ENCODE measurements at places on chromosomes 1 and 21. TPM values are rescaled to one million over a fixed set of nuclear protein-coding genes. Genes with fewer than 3 reads are reported as not detected.

Gene PRCC
- 47.1 TPM for total RNA-seq

Gene GSTM5
- 12.6 TPM for total RNA-seq

Gene S100A10
- 785 TPM for total RNA-seq

Gene AMY1C
- total RNA-seq, result not detected

Gene ILDR2
- total RNA-seq, result 3.3 TPM

DNA sequence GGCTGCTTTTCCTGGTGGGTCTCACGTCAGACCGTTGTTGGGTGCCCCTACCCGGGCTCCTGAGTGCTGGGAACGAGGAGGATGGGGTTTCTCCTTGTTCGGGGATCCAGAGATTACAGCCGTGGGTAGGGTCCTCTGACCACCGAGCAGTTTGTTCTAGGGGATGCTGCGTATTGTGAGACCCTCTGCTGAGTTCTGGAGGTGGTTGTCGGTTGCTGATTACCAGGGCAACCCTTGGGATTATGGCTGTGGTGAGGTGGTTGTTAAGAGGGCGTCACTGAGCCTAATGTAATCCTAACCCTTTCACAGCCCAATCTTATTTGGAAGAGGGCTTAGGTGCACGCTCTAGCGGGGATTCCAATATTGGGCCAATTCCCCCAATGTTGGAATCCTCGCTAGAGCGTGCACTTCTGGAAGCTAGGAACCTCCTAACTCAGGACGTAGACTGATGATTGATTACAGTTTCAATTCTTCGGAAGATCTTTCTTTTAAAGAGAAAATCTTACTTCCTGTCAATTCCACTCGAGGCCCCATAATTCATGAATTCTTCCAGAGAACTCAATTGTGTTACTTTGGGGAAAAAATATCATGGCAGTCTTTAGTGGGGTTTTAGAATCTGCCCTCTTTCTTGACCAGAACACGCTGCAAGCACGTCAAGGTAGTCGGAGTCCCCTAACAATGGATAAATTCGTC lies 483 bp downstream of the TCEANC2 start:
- peak overlapping the region; percentile 47 for H3K4me3 ChIP-seq
- H3K27me3 ChIP-seq, result no peaks in the 10 kb centered on the region
- H3K36me3 ChIP-seq, result no peaks in the 10 kb centered on the region
- H3K4me1 ChIP-seq, result peaks cover 41% of the 10 kb centered on the region

DNA sequence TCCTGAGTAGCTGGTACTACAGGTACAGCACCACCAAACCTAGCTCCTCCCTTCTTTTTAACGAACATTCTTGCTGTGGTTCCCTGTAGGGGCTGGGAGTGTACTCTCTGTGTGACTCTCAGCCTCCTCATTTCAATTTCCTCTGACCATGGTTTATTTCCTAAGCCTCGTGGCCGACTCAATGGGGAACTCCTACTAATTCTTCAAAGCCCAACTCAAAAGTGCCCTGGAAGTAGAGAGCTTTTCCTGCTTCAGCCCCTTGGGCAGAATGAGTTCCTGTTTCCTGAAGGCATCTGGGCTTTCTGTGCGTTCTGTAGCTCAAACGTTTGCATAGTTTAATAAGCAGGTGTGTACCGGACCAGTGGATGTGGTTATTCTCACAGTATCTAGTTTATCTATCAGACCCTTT lies 70.9 kb upstream of the ACOT11 start:
- H3K36me3 ChIP-seq, result no peaks in the 10 kb centered on the region
- DNase-seq, result no peak
- H3K4me1 ChIP-seq, result peaks cover 15% of the 10 kb centered on the region
- H3K4me3 ChIP-seq, result no peak overlapping the region
- H3K27ac ChIP-seq, result no peak overlapping the region

- peaks cover 75% of the 10 kb centered on the region for H3K4me1 ChIP-seq
- H3K36me3 ChIP-seq, result no peaks in the 10 kb centered on the region
- peak overlapping the region; percentile 86 for H3K27ac ChIP-seq
Measured at GRCh38 chr1:27527223-27527889, 37.4 kb upstream of the WASF2 start.

DNA sequence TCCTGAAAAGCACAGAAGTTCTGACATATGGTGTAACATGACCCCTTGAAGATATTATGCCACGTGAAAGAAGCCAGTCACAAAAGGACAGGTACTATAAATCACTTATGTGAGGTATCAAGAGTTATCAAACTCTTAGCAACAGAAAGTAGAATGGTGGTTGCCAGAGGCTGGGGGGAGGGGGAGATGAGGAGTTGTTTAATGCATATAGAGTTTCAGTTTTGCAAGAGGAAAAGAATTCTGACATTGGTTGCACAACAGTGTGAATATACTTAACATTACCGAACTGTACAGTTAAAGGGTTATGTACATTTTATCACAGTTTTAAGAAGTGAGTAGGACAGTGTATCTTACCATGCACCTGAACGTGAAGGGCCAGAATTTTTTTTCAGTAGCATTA lies 80.0 kb downstream of the USP25 start:
- no peak overlapping the region for H3K4me3 ChIP-seq
- H3K4me1 ChIP-seq, result no peaks in the 10 kb centered on the region
- DNase-seq, result no peak
- peaks cover 1% of the 10 kb centered on the region for H3K36me3 ChIP-seq
- no peaks in the 10 kb centered on the region for H3K27me3 ChIP-seq
- no peak overlapping the region for H3K27ac ChIP-seq

DNA sequence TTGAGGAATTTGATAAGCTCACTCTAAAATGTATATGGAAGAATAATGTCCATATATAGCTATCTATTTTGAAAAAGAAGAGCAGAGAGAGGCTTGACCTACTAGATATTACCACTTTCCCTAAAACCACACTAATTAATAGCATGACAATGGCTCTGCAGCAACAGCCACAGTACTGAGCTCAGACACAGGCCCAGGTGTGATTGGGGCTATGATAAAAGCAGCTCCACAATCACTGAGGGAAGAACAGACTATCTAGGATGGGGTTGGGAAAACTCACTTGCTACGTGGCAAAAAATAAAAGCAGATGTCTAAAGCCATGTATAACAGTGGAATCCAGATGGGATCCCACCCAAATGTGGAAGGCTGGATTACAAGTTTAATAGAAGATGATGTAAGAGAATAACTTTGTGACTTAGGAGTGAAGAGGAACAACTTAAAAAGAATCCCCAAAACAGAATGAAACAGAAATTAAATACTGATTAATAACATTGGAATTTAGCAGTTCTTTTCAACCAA lies 80.8 kb upstream of the RAB4A start:
- no peak overlapping the region for H3K4me3 ChIP-seq
- no peaks in the 10 kb centered on the region for H3K4me1 ChIP-seq
- H3K36me3 ChIP-seq, result no peaks in the 10 kb centered on the region
- H3K27me3 ChIP-seq, result no peaks in the 10 kb centered on the region

DNA sequence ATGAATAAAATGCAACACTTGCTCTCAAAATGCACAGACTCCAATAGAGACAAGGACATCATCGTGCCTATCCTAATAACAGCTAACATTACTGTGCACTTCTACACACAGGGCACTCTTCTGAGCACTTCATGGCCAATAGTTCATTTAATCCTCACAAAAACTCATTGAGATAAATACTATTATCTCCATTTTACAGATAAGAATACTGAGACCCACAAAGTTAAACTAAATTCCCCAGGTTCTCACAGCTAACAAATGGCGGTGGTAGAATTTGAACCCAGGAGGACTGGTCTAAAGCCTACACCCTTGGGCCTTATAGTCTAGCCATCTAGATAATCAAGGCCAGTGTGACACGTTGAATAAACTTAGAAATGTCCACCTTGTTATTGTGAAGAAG lies 328.6 kb downstream of the RRAGC start:
- peaks cover 4% of the 10 kb centered on the region for H3K4me1 ChIP-seq
- H3K27me3 ChIP-seq, result no peaks in the 10 kb centered on the region
- no peak overlapping the region for H3K4me3 ChIP-seq
- no peak overlapping the region for H3K27ac ChIP-seq

DNA sequence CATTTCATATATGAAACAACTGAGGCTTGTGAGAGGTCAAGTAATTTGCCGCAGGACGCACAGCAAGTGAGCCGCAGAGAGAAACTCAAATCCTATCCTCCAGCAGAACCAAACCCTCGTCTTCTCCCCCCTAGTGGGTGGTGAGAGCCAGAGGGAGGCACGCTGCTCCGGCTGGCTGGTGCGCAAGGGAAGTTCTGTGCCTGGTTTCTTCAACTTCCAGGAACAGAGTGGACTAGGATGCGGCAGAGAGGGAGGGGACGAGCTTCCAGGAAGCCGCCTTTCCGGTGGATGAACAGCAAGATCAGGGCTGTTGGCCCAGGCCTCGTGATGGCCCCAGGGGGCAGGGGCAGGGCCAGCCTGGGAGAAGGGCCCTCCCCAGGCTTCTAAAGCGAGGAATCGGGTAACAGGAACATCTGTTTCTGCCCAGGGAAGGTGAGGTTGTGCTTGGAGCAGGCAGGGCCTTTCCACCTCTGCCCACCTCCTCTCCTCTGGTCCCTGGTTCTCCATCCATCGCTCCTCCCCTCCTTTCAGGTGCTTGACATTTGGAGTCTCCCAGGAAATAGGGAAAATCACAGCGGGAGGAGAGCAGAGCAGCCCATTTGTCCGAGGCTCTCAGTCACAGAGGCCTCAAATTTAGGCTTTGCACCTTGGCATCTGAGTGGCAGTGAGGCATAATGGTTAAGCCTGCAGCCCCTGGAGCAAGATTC lies 16.8 kb upstream of the PDIK1L start:
- no peaks in the 10 kb centered on the region for H3K27me3 ChIP-seq
- no peak overlapping the region for H3K27ac ChIP-seq
- H3K36me3 ChIP-seq, result no peaks in the 10 kb centered on the region
- peak; percentile 59 for DNase-seq
- H3K4me1 ChIP-seq, result peaks cover 4% of the 10 kb centered on the region
